Small intestine (tissue), 16 donors: ENCODE measurements at places on chromosomes 6 and 20.
A peak's percentile ranks its signal among the peaks of the same experiment; 100 is the strongest.

- DNase-seq: no peak
These were observed 14.1 kb upstream of the SLC22A2 start for GRCh38 chr6:160272707-160273106.

GRCh38 chr20:62050166-62051120 is 15.2 kb downstream of the TAF4 start:
- DNase-seq: peak; percentile 20

GRCh38 chr6:130761286-130761685 is 65.9 kb upstream of the SMLR1 start:
- no peak for DNase-seq

GRCh38 chr6:20403766-20404640 is 2.3 kb downstream of the E2F3 start:
- DNase-seq: peak; percentile 74

DNA sequence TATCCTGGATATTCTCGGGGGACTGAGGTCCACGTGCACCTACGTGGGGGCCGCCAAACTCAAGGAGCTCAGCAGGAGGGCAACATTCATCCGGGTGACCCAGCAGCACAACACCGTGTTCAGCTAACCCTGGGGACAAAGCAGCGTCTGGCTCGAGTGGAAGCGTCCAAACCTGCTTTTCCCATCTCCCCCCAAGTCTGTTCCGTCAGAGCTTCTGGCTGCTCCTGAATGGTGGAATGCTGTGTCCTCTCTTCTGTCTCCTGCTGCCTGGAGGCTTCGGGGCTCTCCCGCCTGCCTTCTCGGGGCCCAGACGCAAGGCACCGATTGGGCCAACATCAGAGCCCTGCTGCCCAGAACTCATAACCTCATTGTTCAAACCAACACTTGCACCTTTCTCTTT is 56.7 kb downstream of the GMPR start:
- DNase-seq: no peak

DNA sequence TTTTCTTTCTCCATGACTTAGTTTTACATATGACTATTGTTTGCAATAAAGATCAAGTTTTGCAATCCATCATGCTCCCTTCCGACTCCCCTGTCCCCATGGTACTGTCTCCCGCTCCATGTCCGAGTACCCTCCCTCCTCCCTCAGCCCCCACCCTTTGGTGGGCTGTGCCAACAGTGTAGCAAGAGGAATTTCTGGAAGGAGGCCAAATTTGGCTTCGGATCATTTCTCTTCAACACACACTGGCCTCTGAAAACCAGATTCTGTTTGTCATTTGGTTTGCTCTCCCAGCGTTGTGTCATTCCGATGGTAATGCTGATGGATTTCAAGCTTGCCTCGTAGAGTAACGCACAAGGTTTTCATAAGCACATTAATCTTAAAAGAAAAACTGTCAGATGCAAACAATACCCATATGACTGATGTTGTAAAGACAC is 22.9 kb upstream of the PAX1 start:
- no peak for DNase-seq

- no peak for DNase-seq
These were observed 10.4 kb upstream of the SSTR4 start for GRCh38 chr20:23024701-23025100.

DNA sequence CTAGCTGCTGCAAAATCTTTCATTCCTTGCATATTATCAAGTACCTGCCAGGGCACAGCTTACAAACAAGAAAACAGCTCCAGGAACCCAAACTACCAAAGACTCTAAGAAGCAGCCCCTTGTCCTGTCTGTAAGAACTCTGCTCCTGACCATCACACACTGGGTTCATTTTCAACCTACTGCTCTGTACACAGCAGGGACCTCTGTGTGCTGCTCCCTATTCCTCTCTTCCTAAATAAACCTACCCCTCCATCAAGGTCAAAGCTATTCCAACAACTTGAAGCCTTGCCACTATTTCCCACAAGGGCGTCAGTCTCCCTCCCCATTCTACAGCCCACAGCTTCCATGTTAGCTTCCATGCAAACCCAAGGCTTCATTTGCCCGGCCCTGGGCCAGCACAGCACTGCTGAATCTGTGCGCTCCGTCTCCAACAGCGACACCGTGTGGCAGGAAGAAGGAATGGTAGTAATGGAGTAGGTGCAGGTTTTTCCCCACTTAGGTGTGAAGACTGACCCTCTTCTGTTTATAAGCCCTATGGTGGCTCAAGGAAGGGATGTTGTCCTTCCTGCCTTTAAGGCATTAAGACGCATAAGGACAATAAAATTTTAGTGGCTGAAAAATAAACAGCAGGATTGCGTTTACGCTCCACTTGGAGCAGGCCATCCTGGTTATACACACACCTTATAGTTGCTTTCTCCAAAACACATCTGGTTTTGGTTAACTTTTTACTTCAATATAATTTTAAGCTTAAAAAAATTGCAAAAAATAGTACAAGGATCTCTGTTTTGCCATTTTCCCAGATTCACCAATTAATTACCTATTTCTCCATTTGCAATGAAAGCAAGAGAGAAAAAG is 115.2 kb upstream of the NXT1 start:
- DNase-seq: peak; percentile 49

DNA sequence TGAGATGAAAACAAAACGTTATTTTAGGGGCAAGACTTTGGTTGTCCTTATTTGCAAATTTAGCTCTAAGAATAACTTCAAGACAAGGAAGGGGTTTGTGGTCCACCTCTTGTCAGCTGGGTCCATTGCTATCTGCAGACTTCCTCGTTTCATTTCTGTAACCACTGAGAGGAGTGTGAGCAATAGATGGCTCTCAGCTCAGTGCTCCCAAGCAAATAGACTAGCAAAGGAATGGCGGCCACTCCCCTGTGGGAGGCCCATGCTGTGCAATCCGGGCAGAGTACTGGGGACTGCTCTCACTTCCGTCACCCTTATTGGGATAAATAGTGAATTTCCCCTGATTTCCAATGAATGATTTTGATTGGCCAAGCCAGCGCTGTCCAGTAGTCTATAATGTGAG is 176.6 kb downstream of the ZDHHC14 start:
- no peak for DNase-seq

DNA sequence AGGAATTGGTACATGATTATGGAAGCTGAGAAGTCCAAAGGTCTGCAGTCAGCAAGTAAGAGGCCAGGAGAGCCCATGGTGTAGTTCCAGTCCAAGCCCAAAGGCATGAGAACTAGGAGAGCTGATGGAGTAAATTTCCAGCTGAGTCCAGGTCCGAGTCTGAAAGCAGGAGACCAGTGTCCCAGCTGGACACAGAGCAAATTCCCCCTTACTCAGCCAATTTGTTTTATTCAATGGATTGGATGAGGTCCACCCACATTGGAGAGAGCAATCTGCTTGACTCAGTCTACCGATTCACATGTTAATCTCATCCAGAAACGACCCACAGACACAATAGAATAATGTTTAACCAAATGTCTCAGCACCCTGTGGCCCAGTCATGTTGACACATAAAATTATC is 14.9 kb downstream of the TMEM181 start:
- DNase-seq: no peak

- DNase-seq: no peak
These were observed 101.0 kb upstream of the MTHFD1L start for GRCh38 chr6:150764334-150765066.

GRCh38 chr6:154931711-154932424 is 63.2 kb upstream of the TIAM2 start:
- no peak for DNase-seq

- peak; percentile 77 for DNase-seq
These were observed at the start of gene DACT2 for GRCh38 chr6:168319279-168320111. Gene DACT2, minus strand, starts transcription at chr6:168319777. Its CDS starts 144 bp downstream, at chr6:168319633.

DNA sequence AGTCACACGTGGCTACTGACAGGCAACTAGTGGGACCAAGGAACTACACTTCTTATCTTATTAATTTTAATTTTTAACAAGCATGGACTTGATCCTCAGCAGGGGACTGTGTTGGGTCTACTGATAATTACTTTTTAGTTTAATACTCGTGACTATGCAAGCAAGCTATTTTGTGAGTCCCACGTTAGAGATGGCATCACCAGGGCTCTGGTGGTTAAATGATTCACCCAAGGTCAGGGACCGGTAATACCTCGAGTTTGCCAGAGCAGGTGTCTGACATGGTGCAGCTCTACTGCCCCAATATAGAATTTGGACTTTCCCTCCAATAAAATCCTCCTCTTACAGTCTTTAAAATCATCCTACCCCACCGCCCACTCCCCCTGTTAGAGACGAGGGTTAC is 98.6 kb upstream of the RIN2 start:
- no peak for DNase-seq

- DNase-seq: peak; percentile 3
These were observed 5.6 kb upstream of the SYNE1 start for GRCh38 chr6:152642578-152643375.

- DNase-seq: peak; percentile 31
These were observed 1.2 kb downstream of the TAB2 start for GRCh38 chr6:149318581-149319286.

DNA sequence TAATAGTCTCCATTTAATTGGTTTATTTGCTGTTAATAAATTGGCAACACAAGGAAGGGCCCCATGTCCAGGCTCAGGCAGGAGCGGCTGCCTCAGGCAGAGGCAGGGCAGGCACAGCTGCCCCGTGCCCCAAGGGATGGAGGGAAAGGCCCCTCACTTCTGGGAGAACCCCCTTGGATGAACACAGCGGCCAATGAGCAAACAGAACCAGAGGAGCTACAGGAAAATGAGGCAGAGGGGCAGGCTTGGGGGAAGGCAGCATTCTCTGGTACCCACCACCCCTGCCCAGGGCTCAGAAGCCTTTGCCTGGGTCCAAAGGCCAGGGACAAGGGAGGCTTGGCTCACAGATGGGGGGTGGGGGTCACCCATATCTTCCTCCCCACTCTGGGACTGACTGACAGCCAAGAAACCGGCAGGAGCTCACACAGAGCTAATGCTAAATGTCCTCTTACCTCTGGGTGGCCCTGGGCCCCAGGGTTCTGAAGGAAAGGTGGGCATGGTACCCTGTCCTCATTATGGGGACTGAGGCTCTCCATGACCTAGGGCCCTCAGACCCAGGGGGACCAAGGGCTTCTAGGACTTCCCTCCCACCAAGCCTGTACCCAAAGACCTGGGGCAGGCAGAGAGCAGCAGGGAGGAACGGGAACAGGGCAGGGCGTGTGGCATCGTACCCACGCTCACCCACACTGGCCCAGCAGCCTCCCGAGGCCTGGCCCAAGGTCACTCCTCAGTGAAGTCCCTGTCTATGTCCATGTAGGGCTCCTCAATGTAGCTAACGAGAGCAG is 47.0 kb downstream of the MYH7B start:
- no peak for DNase-seq

- peak; percentile 79 for DNase-seq
These were observed 1.9 kb upstream of the BMP2 start for GRCh38 chr20:6765469-6766058.

- no peak for DNase-seq
These were observed 105.1 kb downstream of the TOX2 start for GRCh38 chr20:44019638-44020335.

GRCh38 chr6:27605401-27606342 is 132.8 kb upstream of the ZNF184 start:
- DNase-seq: no peak

- DNase-seq: peak; percentile 46
These were observed 49.1 kb downstream of the UTRN start for GRCh38 chr6:144334150-144334708.

GRCh38 chr20:23702021-23702420 is 13.2 kb upstream of the CST4 start:
- DNase-seq: no peak

DNA sequence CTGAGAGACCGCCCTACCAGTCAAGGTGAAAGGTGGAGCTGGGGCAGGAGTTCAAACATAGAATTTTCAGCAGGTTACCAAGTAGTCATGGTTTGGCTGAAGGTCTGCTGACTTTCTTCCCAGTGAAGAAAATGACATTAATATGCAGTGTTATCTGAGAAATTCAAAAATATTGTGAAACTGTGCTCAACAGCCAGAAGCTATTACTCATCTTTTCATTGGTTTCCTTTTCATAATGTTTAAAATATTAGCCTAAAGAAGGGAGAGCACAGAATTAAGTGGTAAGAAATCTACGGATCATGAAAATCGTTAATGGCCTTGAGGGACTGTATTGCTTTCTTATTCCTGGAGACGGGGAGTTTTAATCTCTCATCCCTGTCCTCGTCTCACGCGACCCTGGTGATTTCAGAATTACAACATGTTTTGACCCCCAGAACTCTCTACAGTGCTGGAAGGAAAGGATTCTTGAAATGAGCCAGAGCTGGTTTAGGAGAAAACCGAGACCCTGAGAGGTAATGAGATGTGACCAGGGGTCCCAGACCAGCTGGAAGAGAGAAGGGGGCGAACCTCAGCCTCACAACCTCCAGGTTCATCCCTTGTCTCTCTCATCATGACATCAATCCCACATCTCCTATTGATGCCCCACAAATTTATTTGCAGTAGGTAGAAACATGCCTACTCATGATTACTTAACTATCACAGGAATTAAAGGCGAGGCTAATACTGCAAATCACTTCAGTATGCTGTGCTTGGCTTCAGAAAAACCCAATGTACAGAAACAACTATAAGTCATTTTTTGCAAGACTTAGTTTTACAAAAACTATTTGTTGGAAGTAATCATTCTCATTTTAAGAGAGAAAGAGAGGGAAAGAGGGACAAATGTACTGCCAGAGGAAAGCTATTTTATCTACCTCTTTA is 209.5 kb downstream of the FNDC1 start:
- DNase-seq: no peak

GRCh38 chr6:105785066-105785811 is 300.9 kb upstream of the PRDM1 start:
- DNase-seq: no peak

- no peak for DNase-seq
These were observed 48.1 kb upstream of the GCLC start for GRCh38 chr6:53593001-53593488.

GRCh38 chr6:11653028-11653583 is 115.6 kb downstream of the TMEM170B start:
- no peak for DNase-seq

DNA sequence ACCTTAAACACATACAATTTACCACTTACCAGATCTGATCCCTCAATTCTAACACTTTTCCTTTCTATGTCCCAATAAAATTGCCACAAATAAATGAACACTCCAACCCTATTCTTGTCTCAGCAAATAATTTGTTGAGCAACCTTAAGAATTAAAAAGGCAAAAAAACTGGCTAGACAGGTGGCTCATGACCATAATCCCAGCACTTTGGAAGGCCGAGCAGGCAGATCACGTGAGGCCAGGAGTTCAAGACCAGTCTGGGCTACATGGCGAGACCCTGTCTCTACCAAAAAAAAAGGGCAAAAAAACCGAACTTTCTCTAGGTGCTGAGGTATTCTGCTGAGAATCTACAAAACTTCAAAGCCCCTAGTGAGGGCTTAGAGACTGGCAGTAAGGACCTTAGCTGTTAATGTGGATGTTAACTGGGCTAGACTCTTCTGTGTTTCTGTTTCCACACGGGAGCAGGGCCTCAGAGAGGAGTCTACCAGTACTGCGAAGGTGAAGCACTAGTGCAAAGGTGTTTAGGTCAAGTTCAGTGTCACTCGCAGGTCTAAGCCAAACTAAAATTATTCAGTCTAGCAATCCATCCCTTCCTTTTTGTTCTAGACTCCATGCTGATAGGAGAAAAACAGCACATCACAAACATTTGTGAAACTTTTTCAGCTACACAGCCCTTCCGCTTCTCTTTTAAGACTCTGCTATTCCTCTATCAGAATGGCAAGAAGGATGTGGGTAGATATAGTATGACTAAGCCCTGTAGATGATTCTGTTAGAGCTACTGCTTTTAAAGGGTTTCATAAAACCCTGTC is 2.6 kb downstream of the FASTKD5 start:
- DNase-seq: no peak

- no peak for DNase-seq
These were observed 44.5 kb downstream of the NCOA7 start for GRCh38 chr6:125835221-125835744.
